Suppressor macrophage (primary cell): ENCODE measurements at places on chromosomes 4 and X.
A peak's percentile ranks its signal among the peaks of the same experiment; 100 is the strongest.

DNA sequence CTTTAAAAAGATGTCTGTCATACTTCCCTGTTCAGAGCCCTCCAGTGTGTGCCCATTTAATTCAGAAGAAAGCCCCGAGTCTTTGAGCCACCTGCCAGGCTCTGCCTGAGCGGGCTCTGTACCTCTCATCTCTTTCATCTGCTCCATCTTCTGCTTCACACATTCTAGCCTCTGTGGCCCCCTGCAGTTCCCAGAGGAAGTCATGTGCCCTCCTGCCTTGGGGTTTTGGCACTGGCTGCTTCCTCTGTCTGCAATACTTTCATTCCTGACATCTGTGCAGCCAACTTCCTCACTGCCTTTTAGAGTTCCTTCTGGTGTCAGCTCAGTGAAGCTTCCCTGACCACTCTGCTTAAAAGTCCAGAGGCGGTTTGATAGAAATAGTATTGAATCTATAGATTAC is 6.2 kb upstream of the STK32B start:
- peak; percentile 83 for DNase-seq

DNA sequence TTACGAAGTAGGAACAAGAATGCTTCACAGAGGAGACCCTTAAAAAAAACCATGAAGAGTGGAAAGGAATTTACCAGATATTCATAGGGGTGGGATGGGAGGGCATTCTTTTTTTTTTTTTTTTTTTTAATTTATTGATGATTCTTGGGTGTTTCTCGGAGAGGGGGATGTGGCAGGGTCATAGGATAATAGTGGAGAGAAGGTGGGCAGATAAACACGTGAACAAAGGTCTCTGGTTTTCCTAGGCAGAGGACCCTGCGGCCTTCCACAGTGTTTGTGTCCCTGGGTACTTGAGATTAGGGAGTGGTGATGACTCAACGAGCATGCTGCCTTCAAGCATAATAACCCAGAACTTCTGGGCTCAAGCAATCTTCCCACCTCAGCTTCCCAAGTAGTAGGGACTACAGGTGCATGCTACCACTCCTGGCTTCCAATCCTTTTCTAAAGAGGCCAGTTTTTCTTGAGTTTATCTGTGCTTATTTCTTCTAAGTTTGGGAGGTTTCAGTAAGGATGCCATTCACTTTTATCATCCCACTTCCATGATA is 65.9 kb upstream of the OGT start:
- no peak for DNase-seq

DNA sequence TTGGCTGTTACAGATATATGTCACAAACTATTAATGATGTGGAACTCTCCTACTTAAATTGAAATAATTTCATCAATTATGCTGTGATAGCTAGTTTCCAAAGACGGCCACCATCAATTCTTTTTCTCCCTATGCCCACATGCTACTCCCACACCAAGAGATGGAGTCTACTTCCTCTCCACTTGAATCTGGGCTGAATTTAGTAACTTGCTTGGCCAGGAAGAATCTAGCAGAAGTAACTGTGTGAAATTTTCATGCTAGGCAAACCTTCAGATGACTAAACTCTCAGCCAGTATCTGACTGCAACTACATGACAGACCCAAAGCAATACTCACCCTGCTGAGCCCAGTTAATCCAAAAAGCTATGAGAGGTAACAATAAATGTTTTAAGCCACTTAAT is 3.2 kb downstream of the SEPSECS start:
- DNase-seq, result peak; percentile 88

GRCh38 chr4:81442484-81443085 is 29.1 kb downstream of the RASGEF1B start:
- DNase-seq, result no peak

DNA sequence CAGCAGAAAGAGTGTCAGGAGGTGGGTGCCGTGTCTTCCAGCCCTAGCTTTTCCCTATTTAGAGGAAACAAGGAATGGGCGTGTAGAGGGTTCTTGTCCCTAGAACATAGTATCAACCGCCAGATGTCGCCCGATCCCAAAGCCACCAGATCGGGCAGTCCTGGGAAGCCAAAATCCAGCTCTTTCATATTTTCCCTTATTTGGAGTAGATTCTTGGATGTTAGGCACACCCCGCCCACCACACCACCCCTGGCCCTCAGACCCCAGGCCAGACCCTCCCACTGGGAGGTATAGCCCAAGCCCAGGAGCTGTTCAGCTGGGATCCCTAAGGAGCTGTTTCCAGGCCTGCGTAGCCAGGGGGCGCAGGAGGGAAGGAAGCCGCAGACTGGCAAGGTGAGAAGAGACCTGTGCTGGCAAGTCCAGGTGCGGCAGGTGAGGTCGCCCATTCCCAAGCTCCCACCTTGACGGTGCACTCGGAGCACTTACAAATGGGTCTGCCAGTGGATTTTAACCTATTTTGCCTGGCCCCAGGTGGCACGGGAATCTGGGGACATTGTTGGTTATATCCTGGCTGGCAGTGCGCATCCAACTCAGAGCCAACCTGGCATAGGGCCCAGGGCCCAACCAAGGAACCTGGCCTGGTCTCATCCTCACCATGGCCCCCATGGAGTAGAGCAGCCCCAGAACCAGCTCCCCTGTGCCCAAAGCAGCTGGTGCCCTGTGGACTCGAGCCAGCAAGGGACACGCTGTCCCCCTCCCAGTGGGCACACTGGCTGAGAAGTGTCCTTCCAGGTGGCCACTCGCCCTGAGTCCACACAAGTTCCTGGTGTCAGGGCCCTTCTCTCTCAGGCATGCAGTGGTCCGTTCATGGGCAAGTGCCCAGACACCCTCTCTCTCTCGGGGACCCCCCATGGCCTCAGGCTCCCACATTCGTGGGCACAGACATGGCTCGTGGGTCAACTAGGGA is 811 bp downstream of the FLNA start:
- DNase-seq, result peak; percentile 58

GRCh38 chr4:172785613-172786012 is 383.0 kb upstream of the GALNT7 start:
- no peak for DNase-seq

- no peak for DNase-seq
These were observed 222.0 kb upstream of the ADAMTS3 start for GRCh38 chr4:72791054-72791453.

GRCh38 chr4:54228961-54229501 is at the start of gene PDGFRA:
TSS of gene PDGFRA (plus strand) at chr4:54229293. CDS start at chr4:54258769, 29,476 bp downstream.
- no peak for DNase-seq

- no peak for DNase-seq
These were observed 19.8 kb upstream of the MANBA start for GRCh38 chr4:102780476-102781144.

DNA sequence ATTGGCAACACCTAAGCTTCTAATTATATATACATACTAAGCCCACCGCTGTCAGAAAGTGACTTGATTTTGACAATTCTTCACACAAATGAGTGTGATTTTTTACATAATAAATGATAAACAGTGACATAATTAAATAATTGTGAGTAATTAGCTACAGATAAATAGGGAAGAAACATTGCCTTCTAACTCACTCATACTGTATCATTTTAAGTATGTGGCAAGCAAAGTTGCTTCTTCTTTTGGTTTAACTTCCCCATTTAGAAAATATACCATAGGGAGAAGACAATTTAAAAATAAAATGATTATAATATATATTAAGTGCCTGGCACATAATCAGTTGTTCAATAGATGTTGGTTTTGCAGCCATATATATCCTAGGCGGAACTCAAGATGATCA is 644.2 kb downstream of the FSTL5 start:
- DNase-seq, result peak; percentile 65

GRCh38 chrX:121084903-121085611 is 37.6 kb downstream of the GLUD2 start:
- DNase-seq, result no peak

- DNase-seq, result peak; percentile 31
These were observed 92.5 kb upstream of the ENPP6 start for GRCh38 chr4:184310171-184310567.

- DNase-seq, result no peak
These were observed 20.7 kb downstream of the L1CAM start for GRCh38 chrX:153865321-153865580.

DNA sequence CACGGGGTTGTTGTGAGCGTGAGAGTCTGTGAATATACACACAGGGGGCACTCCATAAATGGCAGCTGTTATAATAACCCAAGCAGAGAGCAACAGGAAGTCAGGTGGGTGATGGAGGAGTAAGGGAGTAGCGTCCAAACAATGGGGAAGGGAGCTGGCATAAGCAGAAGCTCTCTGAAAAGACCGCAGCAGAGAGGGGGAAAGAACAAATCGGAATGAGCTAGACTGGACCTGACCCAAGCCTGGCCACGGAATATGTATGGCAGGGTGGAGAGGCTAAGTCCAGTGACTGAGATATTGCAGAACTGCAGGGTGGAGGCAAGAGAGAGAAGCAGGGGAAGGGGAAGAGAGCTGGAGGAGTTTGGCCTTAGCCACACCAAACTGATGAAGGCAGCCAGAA is 6.5 kb upstream of the GJB1 start:
- no peak for DNase-seq

DNA sequence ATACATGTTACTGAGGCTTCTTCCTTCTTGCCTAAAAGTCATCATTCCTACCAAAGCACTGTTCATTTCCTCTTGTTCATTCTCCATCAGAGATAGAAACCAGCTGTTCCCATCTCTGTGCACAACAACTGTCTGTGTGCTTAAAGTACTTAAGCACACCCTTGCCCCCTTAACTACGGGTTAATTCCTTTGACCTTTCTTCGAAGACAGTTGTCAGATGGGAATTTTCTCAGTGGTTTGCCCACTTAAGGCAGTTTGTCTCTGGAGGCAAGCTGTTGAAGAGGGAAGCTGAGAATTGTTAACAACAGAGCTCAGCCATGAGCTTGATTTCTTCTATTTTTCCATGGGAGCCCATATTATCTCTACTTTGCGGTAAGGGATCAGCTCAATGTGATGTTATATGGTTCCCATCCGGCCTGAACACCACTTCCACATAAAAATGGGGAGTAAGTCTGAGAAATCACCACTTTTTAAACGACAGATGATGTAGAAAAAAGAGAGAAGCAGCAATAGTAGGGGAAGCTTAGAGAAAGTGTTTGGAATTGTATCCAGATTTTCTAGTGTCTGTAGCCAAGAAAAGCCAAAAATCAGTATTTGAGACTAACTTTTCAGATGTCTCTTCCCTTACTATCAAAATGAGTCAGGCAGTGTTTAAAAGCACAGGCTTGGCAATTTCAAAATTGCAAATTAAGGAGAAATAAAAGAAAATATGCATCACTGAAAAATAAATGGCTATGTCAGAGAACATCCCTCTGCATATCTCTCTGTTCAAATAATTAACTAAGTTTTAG is 194.4 kb downstream of the SLIT2 start:
- no peak for DNase-seq

DNA sequence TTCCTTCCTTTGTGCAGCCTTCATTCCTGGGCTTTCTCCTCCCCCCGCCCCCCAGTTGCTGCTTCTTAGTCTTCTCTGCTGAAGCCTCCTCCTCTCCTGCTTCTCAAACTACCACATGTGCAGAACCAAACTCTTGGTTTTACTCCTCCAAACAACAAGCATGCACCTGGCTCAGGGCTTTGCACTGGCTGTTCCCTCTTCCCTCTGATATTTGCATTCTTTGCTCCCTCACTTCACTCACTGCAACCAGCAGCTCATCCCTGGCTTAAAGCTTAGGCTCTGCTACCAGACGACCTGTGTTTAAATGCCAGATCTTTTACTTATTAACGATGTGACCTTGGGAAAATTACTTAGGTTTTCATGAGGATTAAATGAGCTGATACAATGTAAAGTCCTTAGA is 51.4 kb downstream of the MED28 start:
- no peak for DNase-seq

- no peak for DNase-seq
These were observed 6.8 kb upstream of the RRAGB start for GRCh38 chrX:55710701-55711100.

- DNase-seq, result no peak
These were observed 186.6 kb upstream of the MAOA start for GRCh38 chrX:43469391-43470054.

GRCh38 chr4:90994851-90995574 is 867.8 kb downstream of the CCSER1 start:
- DNase-seq, result no peak

- DNase-seq, result no peak
These were observed 33.5 kb downstream of the ARHGEF9 start for GRCh38 chrX:63751481-63751880.

- no peak for DNase-seq
These were observed 15.1 kb downstream of the C4orf36 start for GRCh38 chr4:86876894-86877685.

DNA sequence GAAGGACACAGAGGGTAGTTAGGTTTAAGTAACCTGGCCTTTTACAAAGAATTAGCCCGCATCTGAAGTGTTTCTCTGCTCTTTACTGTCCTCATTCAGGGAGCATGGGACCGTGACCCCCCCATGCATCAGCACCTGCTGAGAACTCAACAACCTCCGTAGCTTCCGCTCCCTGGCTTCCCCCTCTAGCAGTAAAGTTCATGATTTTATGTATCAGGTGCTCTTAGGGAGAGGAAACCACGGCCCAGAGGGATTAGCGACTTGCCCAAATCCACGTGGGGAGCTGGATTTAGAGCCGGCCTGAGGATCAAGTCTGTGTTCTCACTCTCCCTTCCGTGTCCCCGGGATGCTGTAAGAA is 284.6 kb upstream of the GATB start:
- DNase-seq, result no peak

DNA sequence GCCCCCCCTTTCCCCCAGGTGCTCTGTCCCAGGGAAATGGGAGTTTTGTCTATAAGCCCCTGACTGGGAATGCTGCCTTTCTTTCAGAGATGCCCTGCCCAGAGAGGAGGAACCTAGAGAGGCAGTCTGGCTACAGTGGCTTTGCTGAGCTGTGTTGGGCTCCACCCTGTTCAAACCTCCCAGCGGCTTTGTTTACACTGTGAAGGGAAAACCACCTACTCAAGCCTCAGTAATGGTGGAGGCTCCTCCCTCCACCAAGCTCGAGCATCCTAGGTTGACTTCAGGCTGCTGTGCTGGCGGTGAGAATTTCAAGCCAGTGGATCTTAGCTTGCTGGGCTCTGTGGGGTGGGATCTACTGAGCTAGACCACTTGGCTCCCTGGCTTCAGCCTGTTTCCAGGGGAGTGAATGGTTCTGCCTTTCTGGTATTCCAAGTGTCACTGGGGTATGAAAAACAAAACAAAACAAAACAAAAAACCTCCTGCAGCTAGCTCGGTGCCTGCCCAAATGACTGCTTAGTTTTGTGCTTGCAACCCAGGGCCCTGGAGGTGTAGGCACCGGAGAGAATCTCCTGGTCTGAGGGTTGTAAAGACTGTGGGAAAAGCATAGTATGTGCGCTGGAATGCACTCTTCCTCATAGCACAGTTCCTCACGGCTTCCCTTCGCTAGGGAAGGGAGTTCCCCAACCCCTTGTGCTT is 41.7 kb downstream of the ITM2A start:
- peak; percentile 2 for DNase-seq
